Left kidney (tissue), 8 donors: ENCODE measurements at places on chromosomes 2 and 18.

- no peak for DNase-seq
Observed at GRCh38 chr2:209614690-209615369, 156.8 kb upstream of the UNC80 start.

DNA sequence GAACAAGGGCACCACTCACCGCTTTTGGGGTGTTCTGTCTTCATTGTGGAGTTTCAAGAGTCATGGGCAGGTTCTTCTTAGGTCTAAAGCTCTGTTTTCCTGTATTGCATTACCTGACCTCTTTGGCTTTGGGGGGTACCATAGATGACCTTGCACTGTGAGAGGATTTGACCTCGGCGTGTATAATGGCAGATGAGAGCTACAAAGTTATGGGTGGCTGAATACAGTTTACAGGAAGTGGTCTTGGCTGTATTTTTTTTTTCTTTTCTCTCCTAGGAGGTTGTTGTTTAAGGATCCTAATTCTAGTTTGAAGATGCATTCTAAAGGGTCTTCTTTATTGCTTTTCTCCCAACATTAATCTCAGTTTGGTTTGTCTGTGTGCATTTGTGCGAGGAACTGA is 11.5 kb downstream of the GAL3ST2 start:
- DNase-seq, result no peak

DNA sequence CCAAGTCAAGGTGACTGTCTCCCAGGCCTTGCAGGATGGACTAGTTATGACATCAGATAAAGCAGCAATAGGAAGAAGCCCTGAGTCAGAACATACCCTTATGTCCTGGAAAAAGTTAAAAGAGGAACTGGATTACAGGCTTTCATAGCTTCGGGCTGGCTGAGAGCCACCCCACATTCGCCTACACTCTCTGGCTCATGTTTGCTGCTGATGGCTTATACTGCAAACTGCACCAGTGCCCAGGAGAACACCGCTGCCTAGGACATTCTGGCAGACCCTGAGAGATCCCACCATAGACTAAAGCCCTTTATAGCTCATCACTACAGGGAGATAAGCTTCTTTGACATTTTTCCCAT is 20.3 kb downstream of the SLC8A1 start:
- DNase-seq, result no peak

DNA sequence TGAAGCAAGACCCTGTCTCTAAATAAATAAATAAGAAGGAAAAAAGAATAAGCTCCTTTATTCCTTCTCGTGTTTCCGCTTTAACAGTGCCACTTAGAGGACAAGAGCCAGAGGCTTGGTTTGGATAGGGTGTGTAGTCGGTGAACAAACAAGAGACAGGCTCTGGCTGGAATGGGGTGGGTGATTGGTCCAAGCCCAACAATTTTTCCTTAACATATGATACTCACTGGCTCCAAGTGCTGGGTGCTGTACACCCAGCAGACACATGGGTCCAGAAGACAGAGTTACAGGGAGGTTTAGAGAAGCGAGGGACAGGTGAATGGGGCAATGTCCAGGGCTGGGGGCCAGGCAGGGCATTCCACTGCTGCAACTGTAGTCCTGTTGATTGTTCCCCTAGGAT is 77.8 kb downstream of the NCAPH start:
- no peak for DNase-seq

- DNase-seq, result peak; percentile 77
Observed at GRCh38 chr18:33201509-33201926, 239.0 kb downstream of the CCDC178 start.

DNA sequence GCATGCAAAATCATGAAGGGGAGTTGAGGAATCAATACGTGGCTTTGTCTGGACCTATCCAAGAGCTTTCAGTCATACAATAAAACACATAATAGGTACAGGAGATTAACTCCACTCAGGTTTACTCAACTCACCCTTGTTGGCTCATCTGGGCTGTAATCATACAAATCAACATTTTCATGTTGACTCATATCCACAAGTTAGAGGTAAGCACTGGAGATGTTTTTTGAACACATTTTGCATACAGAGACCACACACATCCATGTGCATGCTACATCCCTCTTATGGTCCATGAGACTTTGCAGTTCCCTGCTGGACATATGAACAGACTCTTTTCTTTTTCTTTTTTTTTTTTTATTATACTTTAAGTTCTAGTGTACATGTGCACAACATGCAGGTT is 336.9 kb upstream of the PIK3C3 start:
- no peak for DNase-seq

DNA sequence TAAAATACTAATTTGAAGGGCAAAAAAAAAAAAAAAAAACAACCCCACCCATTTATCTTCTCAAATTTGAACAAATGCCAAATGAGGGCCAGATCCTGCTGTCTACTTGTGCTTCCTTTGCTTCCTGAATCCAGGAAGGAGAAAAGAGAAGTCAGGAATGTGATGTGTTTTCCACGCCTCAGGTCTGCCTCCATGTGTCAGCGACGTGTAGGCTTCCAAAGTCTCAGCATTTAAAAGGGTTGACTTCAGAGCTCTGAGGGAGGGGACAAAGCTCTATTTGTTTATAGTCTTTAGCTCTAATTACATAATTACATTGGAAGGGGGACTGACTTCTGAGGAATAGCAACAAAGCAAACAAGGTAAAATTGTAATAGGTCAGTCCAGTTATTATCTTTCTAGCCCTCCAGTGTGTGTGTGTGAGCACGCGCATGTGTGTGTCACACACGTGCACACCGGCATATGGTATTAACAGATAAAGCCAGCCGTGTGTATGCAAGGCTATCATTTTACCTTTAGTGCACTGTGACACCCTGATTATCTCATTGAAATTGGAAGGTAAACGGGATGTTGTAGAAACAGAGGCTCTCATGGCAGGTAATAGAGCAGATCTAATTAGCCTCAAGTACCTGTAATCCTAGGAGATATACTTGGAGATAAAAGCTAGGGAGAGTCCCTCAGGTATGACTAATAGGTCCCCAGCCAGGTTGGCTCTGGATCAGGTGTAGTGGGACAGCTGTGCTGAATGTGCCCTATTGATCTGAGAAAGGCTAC is 911.4 kb upstream of the ZEB2 start:
- peak; percentile 37 for DNase-seq

DNA sequence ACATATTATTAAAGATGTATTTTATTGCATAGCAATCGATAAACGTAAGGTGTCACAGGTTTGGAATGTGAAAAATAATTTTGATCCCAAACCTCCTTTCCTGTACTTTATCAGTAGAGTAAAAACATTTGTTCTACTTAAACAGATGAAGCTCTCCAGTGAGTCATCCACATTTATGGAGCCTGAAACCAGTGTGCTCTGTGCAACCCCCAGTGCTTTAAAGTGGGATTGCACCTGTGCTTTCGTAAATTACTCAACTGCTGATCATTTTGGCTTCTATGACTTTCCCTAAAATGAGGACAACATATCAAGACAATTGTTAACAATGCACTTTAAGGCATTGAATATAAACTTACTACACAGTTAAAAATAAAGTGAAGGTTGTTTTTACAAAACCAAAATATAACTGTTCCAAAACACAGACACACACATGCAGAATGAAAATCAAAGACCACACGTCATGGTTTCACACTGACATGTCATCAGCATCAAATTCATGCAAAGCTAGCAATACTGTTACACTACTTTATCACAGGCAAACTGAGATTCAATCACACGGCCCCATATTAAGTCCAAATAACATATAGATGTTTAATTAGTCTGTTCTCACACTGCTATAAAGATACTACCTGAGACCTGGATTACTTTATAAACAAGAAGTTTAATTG is 9.7 kb downstream of the TMEM18 start:
- DNase-seq, result no peak

DNA sequence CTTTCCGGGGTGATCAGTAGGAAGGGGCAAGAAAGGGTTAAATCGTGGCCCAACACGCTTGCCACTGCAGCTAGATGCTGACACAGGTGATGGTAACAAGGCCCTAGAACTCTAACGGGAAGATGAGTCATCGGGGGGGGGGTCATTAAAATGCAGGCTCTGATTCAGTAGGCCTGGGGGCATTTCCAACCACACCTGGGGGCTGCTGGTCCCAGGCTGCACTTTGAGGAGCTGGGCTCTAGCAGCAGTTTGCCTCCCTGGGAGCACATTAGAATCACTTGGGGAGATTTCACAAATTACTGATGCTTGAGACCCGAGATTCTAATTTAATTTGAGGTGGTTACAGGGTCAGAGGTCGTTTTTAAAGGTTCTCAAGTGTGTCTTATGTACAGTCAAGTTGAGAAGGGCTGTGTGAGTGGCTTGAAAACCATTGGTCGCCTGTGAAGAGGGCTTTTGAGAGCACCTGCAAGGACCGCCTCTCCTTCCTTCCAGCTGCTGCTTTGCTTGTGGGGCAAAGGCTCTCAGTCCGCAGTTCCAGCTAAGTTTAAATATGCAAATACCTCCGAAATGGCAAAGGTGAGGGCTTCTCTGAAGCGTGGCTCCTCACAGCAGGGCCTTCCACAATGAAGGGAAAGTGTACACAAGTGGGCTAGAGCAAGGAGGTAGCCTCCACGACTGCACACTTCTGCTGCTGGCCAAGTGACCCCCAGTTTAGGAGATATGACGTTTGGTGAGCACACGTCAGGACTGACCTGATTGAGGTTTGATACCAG is 128.0 kb upstream of the MSH6 start:
- DNase-seq, result no peak

GRCh38 chr2:239548965-239549595 is 148.3 kb upstream of the HDAC4 start:
- no peak for DNase-seq

GRCh38 chr2:2506536-2506935 is 175.5 kb upstream of the MYT1L start:
- DNase-seq, result no peak

- no peak for DNase-seq
Observed at GRCh38 chr2:101463911-101464641, 10.8 kb downstream of the RFX8 start.

DNA sequence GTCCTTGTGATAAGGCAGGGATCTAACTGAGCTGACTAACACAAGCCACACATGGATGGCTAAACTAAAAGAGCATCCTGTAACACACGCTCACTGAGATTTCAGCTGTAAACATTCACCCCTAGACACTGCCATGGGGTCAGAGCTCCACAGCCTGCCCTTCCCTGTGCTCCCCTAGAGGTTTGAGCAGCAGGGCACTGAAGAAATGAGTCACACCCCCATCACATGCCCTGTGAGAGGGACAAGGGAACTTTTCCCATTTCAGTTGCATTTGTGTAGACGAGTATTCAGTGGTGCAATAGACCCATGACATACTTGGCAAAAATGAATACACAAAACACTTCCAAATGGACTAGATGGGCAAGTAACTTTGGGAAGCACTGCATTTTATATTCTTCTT is 402.4 kb upstream of the LRRTM1 start:
- DNase-seq, result no peak

DNA sequence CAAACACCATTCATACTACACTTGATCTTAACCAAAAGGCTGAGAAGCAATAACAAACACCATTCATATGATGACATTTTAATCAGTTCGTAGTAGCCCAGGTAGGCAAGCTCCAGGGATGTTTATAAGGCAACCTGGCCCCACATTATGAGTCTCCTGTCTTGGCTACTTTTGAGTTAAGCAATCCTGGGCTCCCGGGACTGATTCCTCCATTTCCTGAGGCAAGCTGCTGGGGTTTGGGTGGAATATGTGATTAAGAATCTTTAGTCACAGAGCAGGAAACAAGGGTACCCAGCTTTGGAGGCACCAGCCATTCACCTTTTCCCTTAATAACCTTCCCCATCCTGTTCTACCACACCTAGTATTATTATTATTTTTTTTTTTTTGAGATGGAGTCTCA is 24.5 kb upstream of the SPRED2 start:
- DNase-seq, result no peak

DNA sequence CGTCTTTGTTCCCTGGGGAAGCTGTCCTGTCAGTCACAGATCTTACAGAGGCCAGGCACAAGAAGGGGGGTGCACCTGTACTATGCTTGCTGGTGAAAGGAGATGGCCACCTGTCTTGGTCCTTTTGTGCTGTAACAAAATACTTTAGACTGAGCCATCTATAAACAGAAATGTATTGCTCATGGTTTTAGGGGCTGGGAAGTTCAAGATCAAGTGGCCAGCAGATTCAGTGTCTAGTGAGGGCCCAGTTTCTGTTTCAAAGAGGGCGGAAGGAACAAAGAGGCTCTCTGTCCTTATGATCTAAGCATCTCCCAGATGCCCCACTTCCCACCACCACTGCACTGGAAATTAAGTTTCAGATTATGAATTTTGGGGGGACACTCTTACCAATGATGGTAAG is 35.5 kb upstream of the RPL37A start:
- DNase-seq, result no peak

DNA sequence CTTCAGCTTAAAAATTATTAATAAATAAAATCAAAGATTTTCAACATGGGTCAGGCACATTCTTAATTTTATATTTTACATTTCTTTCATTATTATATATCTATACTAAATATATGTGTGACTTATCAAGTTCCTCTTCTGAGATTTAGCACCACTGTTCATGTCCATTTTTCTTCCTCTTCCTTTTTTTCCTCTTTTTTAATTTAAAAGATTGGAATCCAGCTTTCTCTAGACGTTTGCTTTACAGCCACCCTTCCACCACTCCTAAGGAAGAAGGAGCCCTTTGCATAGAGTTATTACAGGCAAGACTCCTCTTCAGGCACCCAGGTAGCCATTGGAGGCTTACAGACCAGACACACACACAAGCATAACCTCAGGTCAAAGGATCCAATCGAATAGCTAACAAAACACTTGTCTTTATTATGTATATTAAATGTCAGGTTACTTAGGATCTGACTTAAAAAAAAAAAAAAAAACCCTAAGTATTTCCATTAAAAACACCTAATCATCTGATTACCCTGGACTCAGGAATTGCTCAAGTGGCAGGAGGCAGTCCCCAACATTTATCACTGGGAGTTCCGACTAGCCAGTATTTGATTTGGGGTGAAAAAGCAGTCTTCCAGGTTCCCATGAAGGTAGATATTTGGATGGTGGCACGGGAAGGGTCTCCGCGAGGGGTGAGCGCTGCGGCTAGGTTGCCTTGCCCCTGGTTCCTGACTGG is 2.4 kb upstream of the ZEB2 start:
- DNase-seq, result no peak

- no peak for DNase-seq
Observed at GRCh38 chr2:10452956-10453904, 5.1 kb upstream of the ODC1 start.

- DNase-seq, result no peak
Observed at GRCh38 chr2:54377901-54378493, 78.1 kb upstream of the SPTBN1 start.

GRCh38 chr2:29024882-29025430 is 43.9 kb downstream of the TOGARAM2 start:
- no peak for DNase-seq
